ENCODE measurements at places on chromosomes 6 and 20.
A peak's percentile ranks its signal among the peaks of the same experiment; 100 is the strongest.

DNA sequence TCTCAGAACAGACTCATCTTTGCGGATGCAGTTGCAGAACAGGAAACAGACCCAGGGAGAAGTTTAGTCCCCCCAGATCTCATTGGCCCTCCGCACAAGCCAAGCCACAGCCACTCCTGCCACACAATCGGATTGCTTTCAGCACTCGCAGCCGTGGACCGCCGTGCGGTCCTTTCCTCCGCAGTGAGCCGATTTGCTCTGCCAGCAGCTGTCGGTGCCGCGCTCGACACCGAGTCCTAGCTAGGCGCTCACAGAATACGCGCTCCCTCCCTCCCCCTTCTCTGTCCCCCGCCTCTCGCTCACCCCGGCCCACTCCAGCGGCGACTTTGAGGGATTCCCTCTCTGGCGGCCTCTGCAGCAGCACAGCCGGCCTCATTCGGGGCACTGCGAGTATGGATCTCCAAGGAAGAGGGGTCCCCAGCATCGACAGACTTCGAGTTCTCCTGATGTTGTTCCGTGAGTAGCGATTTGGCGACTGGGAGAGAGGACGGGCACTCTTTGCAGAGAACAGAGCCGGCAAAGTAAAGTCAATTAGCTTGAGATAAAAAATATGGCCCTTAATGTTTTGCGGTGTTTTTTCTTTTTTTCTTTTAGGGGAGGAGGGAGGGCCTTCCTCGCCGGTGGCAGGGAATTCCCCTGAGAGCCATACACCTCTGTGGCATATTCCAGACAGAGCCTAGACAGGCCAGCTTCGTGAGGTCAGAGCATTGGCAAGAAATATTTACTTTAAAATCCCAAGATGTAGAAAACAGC is at the start of gene LAMP5:
Gene LAMP5 (plus strand): TSS at position 130 of the 753 bp plus-strand sequence. CDS start 263 bp downstream, at position 393.
- no peak for DNase-seq

GRCh38 chr6:54244430-54244829 is 63.8 kb upstream of the TINAG start:
- DNase-seq: no peak

- no peak for DNase-seq
Observed at GRCh38 chr6:4574007-4574406, 202.2 kb upstream of the CDYL start.

DNA sequence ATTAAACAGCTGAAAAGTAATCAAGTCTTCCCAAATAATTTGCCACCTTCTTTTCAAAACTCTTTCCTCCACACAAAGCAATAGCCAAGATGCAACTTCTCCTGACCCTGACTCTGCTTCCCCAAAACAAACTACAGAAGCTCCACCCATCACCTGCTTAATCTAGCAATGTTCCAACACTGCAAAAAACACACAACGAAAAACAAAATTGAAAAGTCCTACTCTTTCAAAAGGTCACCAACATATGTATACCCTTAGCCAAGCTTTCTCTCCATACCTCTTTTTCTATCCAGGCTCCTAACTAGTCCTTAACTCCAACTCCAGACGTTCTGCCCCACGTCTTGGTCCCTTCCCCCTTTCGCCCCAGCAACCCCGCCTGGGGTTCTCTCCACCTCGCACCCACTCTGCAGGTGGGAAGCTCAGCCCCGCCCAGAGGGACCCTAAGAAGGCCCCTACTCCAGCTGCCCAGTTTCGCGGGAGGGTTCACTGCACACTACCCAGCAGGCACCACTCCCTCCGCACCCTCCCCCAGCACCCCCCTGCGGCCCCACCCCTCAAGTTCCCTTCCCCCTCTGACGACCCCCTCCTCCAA is 717 bp downstream of the CSNK2A1 start:
- DNase-seq: peak; percentile 19

GRCh38 chr6:90537723-90538258 is 49.1 kb downstream of the MAP3K7 start:
- DNase-seq: no peak

GRCh38 chr20:19453862-19454261 is 241.4 kb downstream of the SLC24A3 start:
- no peak for DNase-seq

DNA sequence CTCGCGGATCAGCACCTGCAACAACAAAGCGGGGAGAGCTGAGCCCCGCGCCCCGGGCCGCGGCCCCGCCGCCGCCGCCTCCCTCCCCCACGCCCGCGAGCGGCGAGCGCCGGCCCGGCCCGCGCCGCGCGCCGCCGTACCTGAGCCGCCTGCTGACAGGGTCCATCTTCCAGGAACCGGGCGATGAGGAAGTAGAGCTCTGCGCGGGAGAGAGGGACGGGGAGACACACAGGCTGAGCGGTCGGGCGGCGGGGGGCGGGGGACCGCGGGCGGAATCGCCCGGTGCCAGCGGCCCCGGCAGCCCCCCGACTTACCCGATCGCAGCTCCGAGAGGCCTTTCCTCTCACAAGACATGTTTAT is 359 bp downstream of the PHIP start:
- no peak for DNase-seq

DNA sequence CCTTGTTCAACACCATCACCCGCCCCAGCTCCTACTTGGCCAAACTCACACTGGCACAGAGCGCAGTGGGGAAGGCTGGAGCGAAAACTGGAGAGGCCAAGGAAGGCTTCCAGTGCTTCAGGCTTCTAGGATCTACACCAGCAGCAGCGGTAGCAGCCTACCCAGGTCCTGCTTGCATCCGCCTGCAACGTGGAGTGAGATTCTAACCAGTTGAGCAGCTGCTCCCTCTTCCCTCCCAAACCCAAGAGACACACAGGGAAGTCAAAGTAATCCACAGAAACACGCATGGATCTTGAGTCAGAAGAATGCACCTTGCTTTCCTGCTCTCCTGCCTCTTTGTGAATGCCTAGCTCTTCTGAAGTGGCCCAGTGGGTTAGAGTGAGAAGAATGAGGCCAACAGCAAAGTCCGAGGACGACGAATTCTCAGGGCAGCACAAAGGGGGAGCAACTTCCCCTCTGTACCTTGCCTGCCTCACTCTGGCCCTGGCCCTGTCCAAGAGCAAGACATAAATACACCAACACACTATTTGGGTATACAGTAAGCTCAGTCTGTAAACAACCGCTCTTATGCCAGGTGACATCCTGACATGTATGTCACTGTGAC is 95.9 kb upstream of the FOXQ1 start:
- DNase-seq: no peak

- DNase-seq: peak; percentile 15
Observed at GRCh38 chr6:42423244-42423643, 28.5 kb downstream of the TRERF1 start.

DNA sequence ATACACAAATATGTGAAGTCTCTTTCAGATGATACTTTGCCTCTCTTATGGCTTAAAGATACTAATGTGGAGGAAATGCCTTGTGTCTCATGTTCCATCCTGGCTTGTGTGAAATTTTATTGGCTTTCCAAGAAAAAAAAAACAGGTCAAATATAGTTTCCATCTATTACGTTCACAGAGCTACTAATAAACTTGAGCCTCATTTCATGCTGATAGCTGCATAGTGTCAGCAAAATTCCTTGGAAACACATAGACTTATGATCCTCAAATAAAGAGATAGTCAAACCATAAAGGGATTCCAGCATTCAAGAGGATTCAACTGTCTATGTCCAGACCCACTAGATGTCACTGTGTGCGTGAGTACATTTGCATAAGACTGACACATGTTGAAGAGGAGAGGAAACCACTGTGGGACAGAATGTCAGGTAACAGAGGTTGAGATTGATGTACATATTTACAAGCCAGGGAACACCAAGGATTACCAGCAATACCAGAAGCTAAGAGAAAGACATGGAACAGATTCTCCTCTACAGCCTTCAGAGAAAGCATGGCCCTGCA is 266.6 kb downstream of the COL12A1 start:
- no peak for DNase-seq

DNA sequence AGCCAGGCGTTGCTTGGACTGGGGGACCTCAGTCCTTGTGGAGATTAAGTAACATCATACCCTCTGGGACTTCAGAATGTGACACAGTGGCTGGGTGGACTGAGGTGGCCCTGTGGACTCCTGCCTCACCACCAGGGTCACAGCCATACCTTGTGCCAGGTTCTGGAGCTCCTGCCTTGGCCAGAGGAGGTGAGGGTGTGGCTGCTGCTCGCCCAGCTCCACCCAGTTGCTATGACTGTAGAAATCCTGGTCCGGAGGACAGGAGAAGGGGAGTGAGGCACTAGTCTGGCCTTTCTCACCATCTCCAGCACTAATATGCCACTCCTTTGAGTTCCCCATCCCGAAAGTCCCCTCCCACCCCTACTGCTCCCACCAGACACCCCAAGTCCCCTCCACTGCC is 1.9 kb downstream of the VWA7 start:
- no peak for DNase-seq

DNA sequence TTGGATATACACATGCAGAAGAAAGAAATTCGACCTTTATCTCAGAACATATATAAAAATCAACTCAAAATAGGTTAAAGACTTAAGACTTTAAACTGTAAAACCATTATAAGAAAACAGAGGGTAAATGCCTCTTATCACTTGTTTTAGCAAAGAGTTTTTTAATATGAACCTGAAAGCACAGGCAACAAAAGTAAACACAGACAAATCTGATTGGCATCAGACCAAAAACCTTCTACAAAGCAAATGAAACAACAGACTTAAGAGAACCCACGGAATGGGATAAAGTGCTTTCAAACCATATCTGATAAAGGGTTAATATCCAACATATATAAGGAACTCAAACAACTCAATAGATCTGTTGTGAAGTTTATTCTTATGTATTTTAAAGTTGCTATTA is 309.9 kb upstream of the OPRM1 start:
- DNase-seq: no peak

DNA sequence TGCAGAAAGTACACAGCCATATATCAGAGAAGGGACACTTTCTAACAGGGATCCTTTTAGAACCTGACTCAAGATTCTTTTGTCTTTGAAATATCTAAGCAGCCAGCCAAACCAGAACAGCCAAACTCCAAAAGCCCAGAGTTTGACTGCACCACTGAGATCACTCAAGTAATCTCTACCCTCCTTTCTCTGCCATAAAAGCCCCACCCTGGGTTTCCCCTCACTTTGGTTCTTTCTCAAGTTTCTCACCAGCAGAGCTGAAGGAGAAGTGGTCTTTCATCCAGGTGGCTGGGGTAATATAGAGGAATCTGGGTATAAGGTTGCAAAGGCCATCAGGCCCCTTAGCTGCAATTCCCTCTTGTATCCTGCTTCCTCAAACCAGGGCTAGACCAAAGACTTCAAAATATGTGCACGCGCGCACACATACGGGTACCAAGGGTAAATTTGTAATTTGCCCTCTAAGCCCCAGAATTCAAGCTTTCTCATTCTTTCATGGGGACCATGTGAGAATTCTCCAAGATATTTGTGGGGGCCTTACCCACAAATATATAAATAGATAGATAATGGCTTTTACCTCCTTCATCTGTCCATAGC is 42.9 kb downstream of the GPX5 start:
- DNase-seq: no peak

- DNase-seq: no peak
Observed at GRCh38 chr6:137851669-137852068, 15.4 kb upstream of the TNFAIP3 start.

DNA sequence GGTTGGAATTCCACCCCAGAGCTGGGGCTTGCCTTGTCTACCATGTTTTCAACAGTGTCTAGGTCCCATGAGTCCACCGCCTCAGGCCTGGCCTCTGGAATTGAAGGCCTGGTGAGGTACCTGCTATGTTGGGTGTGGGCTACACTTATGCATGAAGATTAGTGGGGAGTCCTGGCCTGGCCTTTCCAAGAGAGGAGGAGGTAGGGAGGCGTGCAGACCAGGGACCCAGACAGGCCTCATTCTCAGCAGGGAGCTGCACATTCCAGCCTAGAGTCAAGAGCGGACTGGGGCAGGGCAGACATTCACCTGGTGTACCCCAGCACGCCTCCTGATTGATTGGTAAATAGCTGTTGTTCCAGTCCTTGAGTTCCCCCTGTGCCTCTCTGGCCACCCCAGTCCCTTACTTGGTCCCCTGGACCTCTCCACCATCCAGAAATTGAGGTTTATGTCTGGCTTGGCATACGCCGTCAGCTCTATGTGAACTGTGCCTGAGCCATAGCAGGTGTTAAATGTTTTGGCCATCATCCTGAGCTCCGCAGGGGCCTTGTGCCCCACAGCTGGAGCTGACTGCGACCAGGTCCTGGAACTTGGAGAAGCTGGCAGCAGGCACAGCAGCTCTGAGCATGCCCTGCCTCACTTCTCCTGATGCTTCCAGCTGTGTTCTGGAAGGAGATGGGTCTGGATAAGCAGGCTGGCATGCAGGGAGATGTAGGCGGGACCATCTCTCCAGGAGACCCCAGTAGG is 8.2 kb upstream of the VEGFA start:
- DNase-seq: no peak

GRCh38 chr6:117564681-117565080 is 37.6 kb downstream of the GOPC start:
- DNase-seq: no peak

GRCh38 chr6:166640342-166641043 is 13.4 kb upstream of the RPS6KA2 start:
- DNase-seq: no peak

GRCh38 chr6:45759472-45759810 is 256.2 kb downstream of the CLIC5 start:
- no peak for DNase-seq

DNA sequence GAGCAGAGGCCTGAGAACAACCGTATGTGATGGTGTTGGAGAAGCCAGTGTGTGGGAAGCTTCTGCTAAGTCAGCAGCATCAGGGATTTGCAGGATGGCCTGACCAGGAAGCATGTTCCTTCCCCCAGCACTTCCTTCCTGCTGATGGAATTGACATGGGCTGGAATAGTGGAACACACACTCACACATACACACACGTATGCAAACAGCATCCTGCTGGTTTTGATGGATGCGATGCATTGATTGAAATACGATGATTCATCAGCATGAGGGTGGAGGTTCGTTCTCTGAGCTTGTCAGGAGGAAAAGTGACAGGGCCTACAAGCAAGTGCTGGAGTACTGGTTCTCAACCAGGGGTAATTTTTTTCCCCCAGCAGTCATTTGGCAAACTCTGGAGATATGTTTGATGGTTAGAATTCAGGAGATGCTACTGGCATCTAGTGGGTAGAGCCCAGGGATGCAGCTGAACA is 229.1 kb downstream of the NFATC2 start:
- DNase-seq: no peak

DNA sequence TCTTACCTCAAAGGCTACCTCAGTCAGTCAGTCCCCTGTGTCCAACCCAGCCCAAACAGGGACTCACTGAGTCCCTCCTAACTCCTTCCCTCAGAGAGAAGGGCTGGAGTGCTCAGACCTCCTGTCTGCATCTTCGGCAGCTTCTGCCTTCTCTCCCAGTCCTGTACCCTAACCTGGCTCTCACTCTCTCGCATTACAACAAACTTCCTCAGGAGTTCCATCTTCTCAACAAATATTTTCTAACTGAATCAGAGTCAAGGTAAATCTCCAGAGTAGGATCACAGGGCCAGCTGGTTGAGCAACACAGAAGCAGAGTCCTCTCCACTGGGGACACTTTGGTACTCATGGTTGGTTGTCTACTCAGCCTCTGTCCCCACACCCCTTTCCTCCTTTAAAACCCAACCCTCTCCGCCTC is 92.3 kb downstream of the MRPL14 start:
- no peak for DNase-seq

- DNase-seq: no peak
Observed at GRCh38 chr6:144493035-144493910, 208.1 kb downstream of the UTRN start.

- DNase-seq: no peak
Observed at GRCh38 chr6:149990661-149991471, 27.1 kb downstream of the ULBP1 start.

- DNase-seq: no peak
Observed at GRCh38 chr6:14717307-14717706, 528.6 kb upstream of the JARID2 start.
